Smooth muscle cell of bladder (primary cell): ENCODE measurements at places on chromosomes 7 and 10. TPM values are rescaled to one million over a fixed set of nuclear protein-coding genes. Genes with fewer than 3 reads are reported as not detected.

NPFFR1 gene
- total RNA-seq: under 0.01 TPM in 1 of 2 replicates, not detected in the other

PAPOLB gene
- 0.09 and 0.14 TPM in 2 replicates for total RNA-seq

AGR2 gene
- not detected in 2 replicates for total RNA-seq

ZPBP gene
- not detected in 2 replicates for total RNA-seq

CYP26A1 gene
- 0.09 and 0.14 TPM in 2 replicates for total RNA-seq

INA gene
- total RNA-seq: 0.18 and 0.28 TPM in 2 replicates

ADAM8 gene
- total RNA-seq: 0.71 and 1.3 TPM in 2 replicates

SUN3 gene
- not detected in 2 replicates for total RNA-seq
